ENCODE measurements at places on chromosomes 11 and 22. TPM values are rescaled to one million over a fixed set of nuclear protein-coding genes. Genes with fewer than 3 reads are reported as not detected.

The SLC25A18 gene
- not detected for total RNA-seq

The NXPE1 gene
- total RNA-seq, result not detected

The DNAJB7 gene
- not detected for total RNA-seq

The GNB1L gene
- 6.2 TPM for total RNA-seq

The OR5A1 gene
- total RNA-seq, result not detected

The OR52I1 gene
- total RNA-seq, result not detected

The APOL5 gene
- not detected for total RNA-seq

The RFPL3 gene
- not detected for total RNA-seq

The YAP1 gene
- total RNA-seq, result 37.9 TPM

The DKK3 gene
- 1,099 TPM for total RNA-seq

The PC gene
- total RNA-seq, result 6.4 TPM

The MRGPRX3 gene
- not detected for total RNA-seq

The BLID gene
- total RNA-seq, result 1.0 TPM

The BEST1 gene
- total RNA-seq, result not detected

The OR10A2 gene
- not detected for total RNA-seq

The RHOD gene
- total RNA-seq, result 22.1 TPM

The BATF2 gene
- total RNA-seq, result 2.7 TPM

The OR51I1 gene
- total RNA-seq, result not detected

The JHY gene
- 4.4 TPM for total RNA-seq

The SCUBE2 gene
- 0.76 TPM for total RNA-seq

The CPT1B gene
- total RNA-seq, result 10.7 TPM

The HTR3A gene
- not detected for total RNA-seq

The SRPRA gene
- total RNA-seq, result 88.6 TPM

The FGF4 gene
- total RNA-seq, result not detected

The MIAT gene
- 0.10 TPM for total RNA-seq

The MAJIN gene
- 0.68 TPM for total RNA-seq

The CD3D gene
- not detected for total RNA-seq

The OR2AG1 gene
- not detected for total RNA-seq

The CDON gene
- 6.1 TPM for total RNA-seq

The MS4A10 gene
- not detected for total RNA-seq

The NRXN2 gene
- total RNA-seq, result not detected

The PRR33 gene
- total RNA-seq, result not detected

The OR8A1 gene
- total RNA-seq, result not detected

The LINC01488 gene
- not detected for total RNA-seq

The C11orf86 gene
- not detected for total RNA-seq

The UBQLNL gene
- 0.53 TPM for total RNA-seq

The OR6T1 gene
- total RNA-seq, result not detected

The KCNC1 gene
- total RNA-seq, result not detected

The PRG3 gene
- total RNA-seq, result not detected

The RCOR2 gene
- total RNA-seq, result 1.1 TPM

The CHADL gene
- total RNA-seq, result 0.73 TPM

The APOBEC3C gene
- 17.8 TPM for total RNA-seq
